ENCODE measurements at places on chromosomes 7 and 10. TPM values are rescaled to one million over a fixed set of nuclear protein-coding genes. Genes with fewer than 3 reads are reported as not detected.
A peak's percentile ranks its signal among the peaks of the same experiment; 100 is the strongest.

- no peak for DNase-seq
These were observed 33.4 kb upstream of the PFKP start for GRCh38 chr10:3033925-3034324.

GRCh38 chr7:35366167-35367155, 112.6 kb upstream of the TBX20 start:
- no peak for DNase-seq

- peak; percentile 1 for DNase-seq
These were observed 309.5 kb upstream of the TEX47 start for GRCh38 chr7:89104748-89105685.

GRCh38 chr10:80472234-80473095, 18.4 kb downstream of the TSPAN14 start:
- peak; percentile 93 for DNase-seq

DNA sequence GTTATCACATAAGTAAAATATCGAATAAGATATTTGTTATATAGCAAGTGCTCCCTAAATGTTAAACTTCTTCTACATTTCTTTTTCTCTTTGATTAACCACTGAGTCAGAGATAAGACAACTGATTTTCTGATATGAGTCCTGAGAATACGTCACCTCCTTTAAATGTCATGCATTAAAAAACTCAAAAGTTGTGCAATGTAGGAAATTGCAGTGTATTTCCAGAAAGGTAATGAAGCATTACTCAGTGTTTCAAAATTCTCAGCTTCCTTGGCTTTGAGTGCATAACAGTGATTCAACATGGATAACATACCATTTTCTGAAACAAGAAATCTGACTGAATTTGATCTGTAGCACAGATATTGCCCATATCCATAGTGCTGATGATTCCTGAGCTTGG, 155.8 kb downstream of the BMPER start:
- DNase-seq, result peak; percentile 61

GRCh38 chr7:45980973-45981372, 59.9 kb upstream of the IGFBP3 start:
- no peak for DNase-seq

- DNase-seq, result no peak
These were observed 12.2 kb upstream of the ZNF273 start for GRCh38 chr7:64890761-64891362.

DNA sequence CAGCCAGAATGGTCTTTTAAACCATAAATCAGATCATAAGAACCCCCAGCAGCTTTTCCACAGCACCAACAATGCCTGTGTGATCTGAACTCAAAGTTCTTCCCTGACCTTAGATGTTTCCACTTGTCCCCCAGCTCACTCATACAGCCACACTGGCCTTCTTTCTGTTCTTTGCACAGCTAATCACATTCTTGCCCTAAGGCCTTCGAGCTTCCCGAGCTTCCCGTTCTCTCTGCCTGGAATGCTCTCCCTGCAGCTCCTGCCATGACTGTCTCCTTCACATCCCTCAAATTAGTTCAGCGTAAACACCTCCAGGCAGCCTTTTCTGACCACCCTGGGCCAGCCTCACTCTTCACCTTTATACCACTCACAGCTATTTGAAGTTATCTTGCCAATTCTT, 166.8 kb upstream of the NFE2L3 start:
- no peak for DNase-seq

GRCh38 chr7:98500764-98501163, 99.9 kb upstream of the BAIAP2L1 start:
- DNase-seq, result no peak

DNA sequence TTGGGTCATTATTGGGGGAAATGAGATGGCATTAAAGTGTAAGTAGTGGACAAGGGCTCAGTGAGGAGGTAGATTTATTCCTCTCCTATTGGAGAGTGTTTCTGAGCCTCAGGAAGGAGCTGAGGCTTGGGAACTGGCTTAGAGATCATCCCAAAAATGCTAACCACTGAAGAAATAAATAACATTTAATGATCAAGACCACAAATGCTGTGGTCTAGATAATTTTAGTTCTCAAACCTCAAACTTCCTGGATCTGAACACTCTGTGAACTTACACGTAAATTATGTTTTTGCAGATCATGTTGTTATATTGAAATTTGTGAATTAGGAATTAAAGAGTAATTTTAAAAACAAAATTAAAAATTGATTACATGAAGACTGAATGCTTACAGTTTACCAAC, 27.3 kb downstream of the MDFIC start:
- DNase-seq, result no peak

DNA sequence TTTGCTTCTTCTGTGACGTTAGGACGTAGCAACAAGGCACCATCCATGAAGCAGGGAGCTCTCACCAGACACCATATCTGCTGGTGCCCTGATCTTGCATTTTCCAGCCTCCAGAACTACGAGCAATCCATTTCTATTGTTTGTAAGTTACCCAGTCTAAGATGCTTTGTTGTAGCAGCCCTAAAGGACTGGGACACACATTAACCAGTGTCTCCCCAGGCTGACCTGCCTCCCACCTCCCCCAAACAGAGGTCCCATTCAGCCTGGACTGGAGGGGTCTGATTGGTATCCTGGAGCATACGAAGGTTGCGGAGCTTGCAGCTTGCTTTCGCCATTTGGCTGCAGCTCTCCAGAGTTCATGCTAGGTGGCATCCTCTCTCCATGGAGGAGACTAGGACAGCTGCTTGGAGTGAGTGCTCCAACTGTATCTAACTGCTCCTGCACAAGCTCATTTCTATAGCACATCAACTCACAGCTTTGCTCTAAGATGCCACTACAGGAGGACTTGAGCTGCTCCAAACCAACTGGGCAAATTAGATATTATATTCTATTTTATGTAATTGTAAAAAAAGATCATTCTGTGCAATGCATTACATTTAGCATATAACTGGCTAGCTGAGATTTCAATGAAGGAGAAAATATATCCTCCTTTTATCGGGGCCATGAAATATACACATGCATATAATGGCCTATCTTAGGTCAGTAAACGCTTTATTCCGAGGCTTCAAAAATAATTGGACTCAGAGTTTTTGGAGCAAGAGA, 8.0 kb upstream of the GRK5 start:
- peak; percentile 72 for DNase-seq

APBB1IP gene
- not detected for total RNA-seq

PDZD7 gene
- total RNA-seq, result 0.80 TPM

SSMEM1 gene
- not detected for total RNA-seq

ARHGAP22 gene
- total RNA-seq, result 68.7 TPM

CRCP gene
- 24.7 TPM for total RNA-seq

UCN3 gene
- total RNA-seq, result not detected

IDI2 gene
- total RNA-seq, result not detected

TMEM176B gene
- total RNA-seq, result 0.07 TPM

SPAM1 gene
- not detected for total RNA-seq

CD36 gene
- not detected for total RNA-seq

RPP38 gene
- total RNA-seq, result 20.4 TPM

Data from HT1080 (cell line).